ENCODE measurements at places on chromosomes 3 and 15.

DNA sequence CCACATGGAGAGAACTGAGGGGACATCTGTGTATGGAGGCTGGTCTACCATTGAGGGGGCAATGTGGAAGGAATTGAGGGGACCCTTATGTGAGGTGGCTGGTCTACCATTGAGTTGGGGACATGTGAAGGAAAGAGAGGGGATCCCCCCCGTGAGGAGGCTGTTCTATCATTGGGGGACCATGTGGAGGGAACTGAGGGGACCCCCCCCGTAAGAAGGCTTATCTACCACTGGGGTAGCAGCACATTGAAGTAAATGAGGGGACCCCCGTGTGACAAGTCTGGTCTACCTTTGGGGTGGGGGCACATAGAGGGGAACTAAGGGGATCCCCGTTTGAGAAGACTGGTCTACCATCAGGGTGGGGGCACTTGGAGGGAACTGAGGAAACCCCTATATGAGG is 158.0 kb downstream of the FBLN2 start:
- no peak for DNase-seq

GRCh38 chr3:171282041-171282440 is 178.2 kb downstream of the TNIK start:
- DNase-seq, result peak; percentile 80

GRCh38 chr15:80455668-80456442 is 51.7 kb downstream of the ARNT2 start:
- DNase-seq, result peak; percentile 97

DNA sequence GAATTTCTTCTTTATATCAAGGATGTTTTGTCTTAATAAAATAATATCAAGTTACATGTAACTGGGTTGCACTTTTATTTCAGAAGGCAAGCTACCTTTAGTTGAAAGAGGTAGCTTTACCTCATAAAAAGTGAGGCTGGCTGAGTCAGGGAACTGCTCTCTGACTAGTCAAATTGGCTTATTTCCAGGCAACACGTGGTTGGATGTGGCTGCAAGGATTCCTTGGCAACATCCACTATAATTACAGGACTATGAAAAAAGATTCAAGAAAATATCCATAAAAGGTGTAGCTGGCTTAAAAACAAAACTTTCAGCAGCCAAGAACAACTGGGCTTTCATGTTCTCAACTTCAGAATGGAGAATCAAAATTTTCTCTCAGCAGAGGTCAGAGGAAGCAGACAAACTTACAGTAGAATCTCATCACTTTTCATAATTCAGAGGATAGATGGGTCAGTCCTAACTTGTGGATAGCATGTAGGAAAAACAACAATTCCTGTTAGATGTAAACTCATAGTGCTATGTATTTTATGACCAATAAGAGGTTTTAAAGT is 779.1 kb downstream of the MECOM start:
- DNase-seq, result peak; percentile 55

GRCh38 chr3:146577662-146578061 is 27.5 kb downstream of the PLSCR5 start:
- peak; percentile 63 for DNase-seq

DNA sequence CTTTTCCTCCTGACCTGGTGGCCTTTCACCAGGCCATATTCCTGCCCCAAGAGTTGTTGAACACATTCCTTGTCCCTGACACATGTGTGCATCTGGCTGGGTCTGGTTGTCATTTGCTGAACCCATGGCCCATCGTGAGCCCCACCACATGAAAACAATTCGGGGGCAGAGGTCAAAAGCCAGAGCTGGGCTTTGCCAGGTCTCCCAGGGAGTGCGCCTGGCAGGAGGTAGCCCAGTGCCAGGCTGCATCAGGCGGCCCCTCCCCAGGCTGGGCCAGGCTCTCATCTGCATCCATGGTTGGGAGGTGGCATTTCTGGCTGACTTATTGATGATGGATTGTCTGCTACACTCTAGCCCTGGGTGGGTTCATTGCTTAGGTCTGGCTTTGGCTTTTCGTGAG is 30.9 kb downstream of the SPSB4 start:
- DNase-seq, result no peak

DNA sequence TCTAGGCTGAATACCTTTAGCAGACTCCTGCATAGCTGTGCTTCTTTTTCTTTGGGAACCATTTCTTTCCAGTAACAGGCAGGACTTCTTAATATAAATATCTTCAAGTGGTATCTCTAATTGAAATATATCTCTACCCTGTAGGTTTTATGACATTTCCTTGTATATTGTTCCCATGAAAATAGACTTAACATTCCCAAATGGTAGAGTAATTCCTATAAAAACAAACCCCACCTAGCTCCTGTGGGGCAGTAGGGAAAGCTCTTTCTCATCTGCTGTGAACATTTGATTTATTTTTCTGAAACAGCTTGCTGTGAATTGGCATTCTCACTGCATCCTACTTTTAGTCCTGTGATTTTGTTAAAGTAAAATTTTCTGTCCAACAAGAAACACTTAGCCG is 20.8 kb downstream of the SELENOT start:
- peak; percentile 59 for DNase-seq

DNA sequence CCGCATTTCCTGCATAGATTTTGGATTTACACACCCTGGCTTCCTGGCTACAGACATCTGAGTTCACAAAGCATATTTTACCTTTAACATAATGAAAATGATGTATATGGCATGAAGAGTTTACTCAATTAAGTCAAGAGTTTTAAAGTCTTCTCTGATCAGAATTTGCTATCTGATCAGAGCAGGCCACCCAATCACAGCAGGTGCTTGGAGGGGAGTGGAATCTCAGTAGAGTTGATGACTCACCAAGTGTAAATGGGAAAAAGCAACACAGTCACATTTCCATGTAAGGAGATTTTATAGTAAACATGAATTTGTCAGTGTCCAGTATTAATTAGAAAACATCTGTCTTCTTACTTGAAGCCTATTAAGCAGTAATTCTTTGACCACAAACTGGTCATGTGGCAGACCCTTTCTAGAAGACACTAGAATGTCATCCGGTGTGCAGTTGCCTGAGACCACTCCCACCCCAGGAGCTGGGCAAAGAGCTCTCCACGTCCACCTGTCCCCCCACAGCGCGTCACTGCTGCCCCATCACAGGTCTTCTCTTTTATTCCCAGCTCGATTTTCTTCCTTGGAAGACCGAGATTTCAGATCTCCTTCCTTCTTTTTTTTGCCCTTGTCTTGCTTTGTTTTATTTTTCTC is 10.8 kb downstream of the MESD start:
- peak; percentile 61 for DNase-seq

DNA sequence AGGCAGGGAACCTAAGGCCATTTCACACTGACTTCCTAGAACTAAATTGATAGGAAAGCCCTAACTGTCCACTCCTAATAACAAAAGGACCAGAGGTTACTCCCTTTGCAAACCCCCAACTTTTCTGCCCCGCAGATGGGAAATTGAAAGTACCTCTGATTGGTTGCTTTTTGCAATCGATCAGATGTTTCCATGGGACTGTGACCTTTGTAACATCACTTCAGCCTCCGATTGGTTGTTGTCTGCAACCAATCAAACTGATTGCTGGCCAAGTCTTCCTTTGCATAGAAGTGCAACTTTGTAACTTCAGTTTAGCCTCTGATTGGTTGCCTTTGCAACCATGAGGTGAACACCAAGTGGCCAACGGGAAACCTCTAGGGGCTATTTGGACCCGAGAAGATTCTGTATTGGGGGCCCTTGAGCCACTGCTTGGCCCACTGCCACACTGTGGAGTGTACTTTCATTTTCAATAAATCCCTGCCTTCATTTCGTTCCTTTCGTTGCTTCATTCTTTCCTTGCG is 11.3 kb upstream of the KNL1 start:
- peak; percentile 14 for DNase-seq

DNA sequence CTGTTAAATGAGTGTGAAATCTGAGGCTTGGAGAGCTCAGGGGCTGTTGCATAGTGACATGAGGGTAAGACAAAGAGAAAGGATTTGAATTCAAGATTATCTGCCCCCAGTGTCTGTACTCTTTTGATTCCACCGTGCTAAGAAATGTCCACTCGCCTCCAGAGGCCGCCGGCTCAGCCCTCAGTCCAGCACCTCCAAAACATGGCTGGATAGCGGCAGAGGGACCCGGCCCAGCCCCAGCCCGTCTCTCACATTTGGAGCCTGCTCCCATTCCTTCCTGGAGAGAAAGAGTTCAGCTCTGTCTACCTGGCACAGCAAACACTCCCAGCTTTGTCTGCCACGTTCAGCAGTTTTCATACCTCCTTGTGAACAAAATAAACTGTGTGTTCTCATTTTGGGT is 84.8 kb upstream of the IQSEC1 start:
- DNase-seq, result no peak

DNA sequence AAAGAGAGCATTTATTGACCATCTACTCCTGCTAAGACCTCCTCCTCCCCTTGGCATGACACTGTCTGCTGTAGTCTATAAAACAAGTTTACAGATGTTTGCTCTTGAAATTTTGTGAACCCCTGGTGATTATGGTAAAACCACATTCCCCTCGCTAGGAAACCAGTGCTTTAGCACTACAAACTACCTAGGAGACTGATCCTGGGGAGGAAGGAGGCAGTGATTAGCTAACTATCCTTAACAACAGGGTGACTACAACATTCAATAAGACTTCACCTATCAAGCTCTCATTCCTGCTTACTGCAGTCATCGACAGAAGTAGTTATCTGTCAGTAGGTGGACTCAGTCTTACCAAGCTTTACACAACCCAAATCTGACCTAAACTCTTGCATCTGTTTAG is 371.3 kb downstream of the TUSC7 start:
- DNase-seq, result no peak

GRCh38 chr3:194379651-194380050 is 10.1 kb upstream of the LRRC15 start:
- DNase-seq, result no peak

GRCh38 chr3:153925841-153926514 is 195.2 kb upstream of the ARHGEF26 start:
- DNase-seq, result peak; percentile 68

DNA sequence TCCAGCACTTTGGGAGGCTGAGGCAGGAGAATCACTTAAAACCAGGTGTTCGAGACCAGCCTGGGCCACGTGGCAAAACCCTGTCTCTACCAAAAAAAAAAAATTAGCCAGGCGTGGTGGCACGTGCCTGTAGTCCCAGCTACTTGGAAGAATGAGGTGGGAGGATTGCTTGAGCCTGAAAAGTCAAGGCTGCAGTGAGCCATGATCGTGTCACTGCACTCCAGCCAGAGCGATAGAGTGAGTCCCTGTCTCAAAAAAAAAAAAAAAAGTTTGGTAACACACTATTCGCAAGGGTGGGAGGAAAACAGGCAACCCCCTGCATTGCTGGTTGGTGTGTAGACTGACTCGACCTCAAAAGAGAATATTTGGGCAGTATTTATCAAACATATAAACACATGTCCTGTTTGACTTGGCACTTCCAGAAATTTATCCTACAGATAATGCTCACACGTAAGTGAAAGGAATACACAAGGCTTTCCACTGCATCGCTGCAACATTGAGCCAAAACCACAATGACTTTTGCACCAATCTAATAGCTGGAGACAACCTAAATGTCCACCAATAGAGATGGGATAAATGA is 3.1 kb upstream of the ANPEP start:
- DNase-seq, result peak; percentile 33

- DNase-seq, result peak; percentile 57
Observed at GRCh38 chr3:17678116-17678741, 64.2 kb downstream of the TBC1D5 start.

DNA sequence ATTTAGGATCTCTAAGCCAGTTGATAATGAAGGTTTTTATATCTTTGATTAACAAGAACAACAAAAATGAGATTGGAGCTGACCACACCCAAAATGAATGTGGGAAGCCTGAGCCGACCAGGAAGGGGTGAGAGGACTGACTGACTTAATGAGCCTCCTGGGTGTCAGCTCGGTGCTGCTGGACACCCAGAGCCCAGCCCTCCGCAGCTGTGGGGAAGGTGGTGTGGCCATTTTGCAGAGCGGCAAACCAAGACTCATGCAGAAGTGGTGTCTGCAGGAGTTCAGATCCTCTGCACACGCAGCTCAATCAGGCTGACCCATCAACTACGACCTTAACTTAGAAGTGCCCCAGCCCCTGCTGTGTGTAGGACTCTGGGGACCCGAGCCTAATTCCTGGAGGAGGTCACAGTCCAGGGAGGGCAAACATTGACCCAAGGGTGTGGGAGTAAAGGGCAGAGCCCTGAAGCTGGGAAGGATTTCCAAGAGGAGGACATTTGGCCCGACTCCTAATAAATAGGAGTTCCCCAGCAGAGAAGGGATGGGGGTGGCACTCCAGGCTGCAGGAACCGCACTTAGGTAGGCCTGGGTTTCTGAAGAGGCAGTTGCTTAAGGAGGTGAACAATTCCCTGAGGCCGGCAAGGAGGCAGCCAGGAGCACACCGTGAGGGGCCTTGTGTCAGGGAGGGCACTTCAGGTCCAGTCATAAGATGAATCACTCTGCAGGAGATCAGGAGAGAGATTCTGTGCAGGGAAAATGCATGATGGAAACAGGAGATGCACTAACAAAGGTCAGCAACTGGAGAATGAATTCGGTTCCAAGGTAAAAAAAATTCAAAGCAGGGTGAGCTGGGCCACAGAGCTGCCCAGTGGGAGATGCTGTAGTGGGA is 197.1 kb upstream of the TPM1 start:
- DNase-seq, result no peak

DNA sequence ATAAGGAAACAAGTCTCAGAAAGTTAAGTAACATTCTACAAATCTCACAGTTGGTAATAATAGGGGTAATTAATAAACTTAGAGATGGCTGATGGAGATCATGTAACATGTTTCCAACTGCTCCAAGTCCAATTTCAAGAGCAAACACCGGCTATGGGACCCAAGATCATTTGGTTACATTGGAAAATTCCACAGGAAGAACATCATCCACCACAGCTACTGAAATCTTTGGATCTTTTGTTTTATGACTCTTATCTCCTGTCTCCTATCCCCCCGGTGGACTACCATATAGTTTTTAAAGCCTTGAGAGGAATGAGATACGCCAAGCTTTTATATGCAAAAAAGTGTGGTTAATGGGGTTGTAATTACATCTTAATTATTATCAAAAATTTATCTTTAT is 216.1 kb downstream of the WNT5A start:
- peak; percentile 58 for DNase-seq

DNA sequence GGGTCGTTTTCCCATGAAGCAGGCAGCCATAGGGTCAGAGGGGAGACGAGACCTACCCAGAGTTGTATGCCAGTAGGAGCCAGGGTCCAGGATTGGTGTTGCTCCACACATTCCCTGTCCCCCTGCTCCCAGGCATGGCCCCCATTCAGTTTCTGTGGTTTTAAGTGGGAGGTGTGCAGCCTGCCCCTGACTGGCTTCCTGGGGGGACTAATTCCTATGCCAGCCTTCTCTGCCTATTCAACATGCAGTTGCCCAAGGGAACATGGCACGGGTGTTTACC is 126.3 kb downstream of the EEFSEC start:
- no peak for DNase-seq

DNA sequence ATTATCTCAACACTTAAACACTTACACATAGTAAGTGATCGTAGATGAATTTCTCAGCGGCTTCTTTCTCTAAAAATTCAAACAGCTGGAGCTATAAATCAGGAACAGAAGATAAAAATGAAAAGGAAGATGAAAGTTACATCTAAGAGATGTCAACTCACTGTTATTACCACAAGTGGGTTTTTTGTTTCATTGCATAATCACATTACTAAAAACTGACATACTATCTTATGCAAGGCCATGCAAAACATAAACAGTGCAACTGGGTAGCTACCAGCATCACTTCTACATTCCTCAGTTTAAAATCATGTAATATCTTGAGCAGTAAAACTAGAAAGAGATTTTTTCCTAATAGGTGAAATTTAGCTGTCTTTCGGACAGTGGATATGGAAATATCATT is 14.9 kb downstream of the MINDY4B start:
- peak; percentile 20 for DNase-seq

- no peak for DNase-seq
Observed at GRCh38 chr15:57691082-57691481, 15.4 kb upstream of the POLR2M start.

Measured in fibroblast of skin of scalp (primary cell).